ENCODE measurements at places on chromosomes 11 and 22.

GRCh38 chr22:21033895-21034294 is 1.5 kb upstream of the SLC7A4 start:
- no peak for DNase-seq

GRCh38 chr11:119389611-119390254 is 8.2 kb upstream of the USP2 start:
- no peak for DNase-seq

- DNase-seq, result peak; percentile 29
These were observed 56.1 kb upstream of the TIMP3 start for GRCh38 chr22:32745251-32745995.

GRCh38 chr11:16356057-16356760 is at the start of gene SOX6:
SOX6 (minus strand) TSS chr11:16356546; CDS start chr11:16341248, 15,298 bp downstream.
- DNase-seq, result peak; percentile 13

DNA sequence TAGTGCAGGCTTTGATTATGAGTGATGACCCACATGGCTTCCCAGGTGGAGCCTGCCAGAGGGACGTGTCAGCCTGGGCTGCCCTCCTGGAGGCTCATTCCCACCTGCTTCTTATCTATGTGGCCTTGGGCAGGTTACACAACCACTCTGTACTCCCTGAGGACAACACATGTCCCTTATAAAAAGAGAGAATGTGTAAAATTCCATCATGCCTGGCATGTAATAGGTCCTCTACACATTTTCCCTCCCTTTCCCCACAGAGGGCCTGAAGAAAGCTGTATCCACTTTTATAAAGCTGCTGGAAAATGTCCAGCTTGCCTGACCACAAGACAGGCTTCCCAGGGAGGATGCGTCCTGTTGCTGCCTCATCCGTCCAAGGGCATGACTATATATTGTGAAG is 55.0 kb upstream of the VSTM5 start:
- DNase-seq, result no peak

- no peak for DNase-seq
These were observed 120.8 kb downstream of the NAT10 start for GRCh38 chr11:34226210-34226609.

GRCh38 chr11:33437529-33437928 is 180.3 kb downstream of the HIPK3 start:
- DNase-seq, result no peak
